ENCODE measurements at places on chromosomes 1 and 21.
A peak's percentile ranks its signal among the peaks of the same experiment; 100 is the strongest.

GRCh38 chr21:41808094-41808493 is 41.2 kb upstream of the RIPK4 start:
- no peak for DNase-seq

GRCh38 chr1:192557841-192558595 is 17.6 kb upstream of the RGS1 start:
- no peak for DNase-seq

DNA sequence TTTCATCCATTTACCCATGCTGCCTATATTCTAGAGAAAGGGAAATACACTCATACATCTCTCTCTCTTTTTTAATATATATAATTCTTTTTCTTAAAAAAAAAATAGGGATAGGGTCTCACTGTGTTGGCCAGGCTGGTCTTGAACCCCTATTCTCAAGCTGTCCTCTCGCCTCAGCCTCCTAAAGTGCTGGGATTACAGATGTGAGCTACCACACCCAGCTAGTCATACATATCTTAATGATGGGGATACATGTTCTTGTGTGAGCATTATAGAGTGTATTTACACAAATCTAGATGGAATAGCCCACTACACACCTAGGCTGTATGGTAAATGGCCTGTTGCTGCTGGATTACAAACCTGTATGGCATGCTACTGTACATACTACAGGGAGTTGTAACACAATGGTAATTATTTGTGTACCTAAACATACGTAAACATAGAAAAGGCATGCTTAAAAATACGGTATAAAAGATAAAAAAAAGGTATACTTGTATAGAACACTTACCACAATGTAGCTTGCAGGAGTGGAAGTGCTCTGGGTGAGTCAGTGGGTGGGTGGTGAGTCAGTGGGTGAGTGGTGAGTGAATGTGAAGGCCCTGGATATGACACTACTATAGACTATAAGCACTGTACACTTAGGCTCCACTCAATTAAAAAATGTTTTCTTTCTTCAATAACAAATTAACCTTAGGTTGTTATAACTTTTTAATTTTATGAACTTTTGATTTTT is 72.9 kb downstream of the IVNS1ABP start:
- DNase-seq = no peak

- no peak for DNase-seq
Measured at GRCh38 chr1:162310337-162310736, 66.3 kb downstream of the SPATA46 start.

DNA sequence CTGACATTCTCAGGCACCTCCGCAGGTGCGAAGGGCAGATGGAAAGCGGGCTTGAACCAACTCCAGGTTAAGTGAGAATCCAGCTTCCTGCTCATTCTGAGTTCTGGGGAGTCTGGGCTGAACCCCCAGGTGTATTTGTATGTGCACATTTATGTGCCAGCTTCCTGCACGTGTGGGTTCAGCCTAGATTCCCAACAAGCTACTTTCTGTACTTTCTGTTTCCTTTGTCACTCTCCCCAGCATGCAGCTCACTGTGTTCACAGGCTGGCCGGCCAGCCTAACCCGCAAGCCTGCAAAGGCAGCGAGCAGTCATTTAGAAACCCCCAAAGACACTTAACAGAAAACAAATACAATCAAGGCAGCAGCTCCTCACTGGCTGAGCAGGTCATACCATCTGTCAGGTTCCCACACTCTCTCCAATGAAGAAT is 1.3 kb upstream of the IL19 start:
- DNase-seq = peak; percentile 88

Measured in GM12864 (cell line).